Endothelial cell (in vitro differentiated cells): ENCODE measurements at places on chromosomes 1 and 21.
A peak's percentile ranks its signal among the peaks of the same experiment; 100 is the strongest.

GRCh38 chr1:103514920-103515503 is 10.5 kb upstream of the RNPC3 start:
- peak; percentile 8 for DNase-seq

DNA sequence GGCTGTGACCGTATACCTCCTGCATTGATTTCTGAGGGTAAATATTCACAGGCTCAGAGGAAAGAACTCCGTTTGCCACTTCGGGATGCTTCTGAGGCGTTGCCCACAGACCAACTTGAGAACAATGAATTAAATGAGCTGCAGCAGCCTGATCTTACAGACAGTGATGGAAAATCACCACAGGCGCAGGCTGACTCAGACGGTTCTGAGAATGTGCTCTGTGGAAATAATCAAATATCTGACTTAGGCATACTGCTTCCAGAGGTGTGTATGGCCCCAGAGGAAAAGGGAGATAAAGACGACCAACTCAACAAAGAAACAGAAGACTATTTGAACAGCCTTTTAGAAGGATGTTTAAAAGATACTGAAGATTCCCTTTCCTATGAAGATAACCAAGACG is 76.7 kb upstream of the SCCPDH start:
- DNase-seq: no peak

- peak; percentile 72 for DNase-seq
These were observed 16.4 kb upstream of the RAB29 start for GRCh38 chr1:205791568-205792180.

GRCh38 chr21:26918323-26919079 is 48.4 kb downstream of the ADAMTS5 start:
- DNase-seq: no peak

- DNase-seq: no peak
These were observed 2.3 kb upstream of the GIPC2 start for GRCh38 chr1:78043436-78043835.

GRCh38 chr1:170277985-170278384 is 132.2 kb downstream of the NTMT2 start:
- DNase-seq: no peak

- DNase-seq: no peak
These were observed 16.7 kb upstream of the GUCA2B start for GRCh38 chr1:42136466-42136865.

- DNase-seq: no peak
These were observed 21.9 kb downstream of the RGS2 start for GRCh38 chr1:192830595-192831246.

DNA sequence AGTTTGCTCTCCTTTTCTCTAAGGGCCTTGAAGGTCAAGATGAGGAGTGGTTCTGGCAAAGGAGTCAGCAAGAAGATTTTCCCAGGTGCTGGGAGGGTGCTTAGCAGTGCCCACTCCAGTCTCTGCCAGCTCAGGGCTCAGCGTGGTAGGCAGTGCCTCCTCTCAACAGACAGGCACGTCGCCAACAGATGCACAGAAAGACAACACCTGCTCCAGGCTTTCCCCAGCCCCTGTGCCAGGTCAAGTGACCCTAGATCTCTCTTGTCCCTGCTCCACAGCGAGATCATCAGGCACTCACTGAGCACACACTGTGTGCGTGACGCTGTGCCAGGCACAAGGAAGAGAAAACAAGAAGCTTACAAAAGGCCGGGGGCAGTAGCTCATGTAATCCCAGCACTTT is 86.0 kb downstream of the CASZ1 start:
- DNase-seq: no peak

GRCh38 chr21:18744840-18745239 is 341.3 kb upstream of the TMPRSS15 start:
- DNase-seq: no peak

- peak; percentile 99 for DNase-seq
These were observed at the start of gene RWDD3 for GRCh38 chr1:95233737-95234500. RWDD3 (plus strand) TSS chr1:95234210; CDS start chr1:95234231, 21 bp downstream.

DNA sequence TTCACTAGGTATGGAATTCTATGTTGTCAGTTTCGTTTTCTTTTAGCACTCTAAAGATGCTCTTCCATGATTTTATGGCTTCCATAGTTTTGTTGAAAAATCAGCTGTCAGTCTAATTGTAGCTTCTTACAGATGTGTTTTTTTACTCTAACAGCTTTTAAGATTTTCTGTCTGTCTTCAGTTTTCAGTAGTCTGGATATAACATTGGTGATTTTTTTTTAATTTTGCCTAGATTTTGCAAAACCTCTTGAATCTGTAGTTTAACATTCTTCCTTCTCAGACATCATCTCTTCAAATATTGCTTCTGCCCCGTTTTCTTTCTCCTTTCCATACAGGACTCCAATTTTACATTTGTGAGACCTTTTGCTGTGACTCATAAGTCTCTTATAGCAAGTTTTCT is 17.9 kb upstream of the DYRK1A start:
- DNase-seq: no peak

DNA sequence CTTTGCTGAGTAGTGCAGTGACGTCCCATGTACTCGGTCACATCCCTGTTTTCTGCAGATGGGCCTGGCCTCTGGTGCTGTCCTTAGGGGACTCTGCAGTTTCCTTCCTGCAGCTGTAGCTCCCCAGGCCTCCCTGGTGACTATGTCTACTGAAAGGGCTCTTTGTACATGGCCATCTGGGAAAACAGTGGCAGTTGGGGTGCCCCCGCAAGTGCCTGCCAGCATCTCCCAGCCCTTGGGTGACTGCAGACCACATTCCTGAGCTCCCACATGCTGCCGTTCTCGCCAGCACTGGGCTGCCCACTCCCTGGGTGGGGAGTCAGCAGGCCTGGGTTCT is 37.5 kb upstream of the KCNA10 start:
- no peak for DNase-seq

- DNase-seq: no peak
These were observed 73.3 kb downstream of the RPAP2 start for GRCh38 chr1:92372164-92372563.

DNA sequence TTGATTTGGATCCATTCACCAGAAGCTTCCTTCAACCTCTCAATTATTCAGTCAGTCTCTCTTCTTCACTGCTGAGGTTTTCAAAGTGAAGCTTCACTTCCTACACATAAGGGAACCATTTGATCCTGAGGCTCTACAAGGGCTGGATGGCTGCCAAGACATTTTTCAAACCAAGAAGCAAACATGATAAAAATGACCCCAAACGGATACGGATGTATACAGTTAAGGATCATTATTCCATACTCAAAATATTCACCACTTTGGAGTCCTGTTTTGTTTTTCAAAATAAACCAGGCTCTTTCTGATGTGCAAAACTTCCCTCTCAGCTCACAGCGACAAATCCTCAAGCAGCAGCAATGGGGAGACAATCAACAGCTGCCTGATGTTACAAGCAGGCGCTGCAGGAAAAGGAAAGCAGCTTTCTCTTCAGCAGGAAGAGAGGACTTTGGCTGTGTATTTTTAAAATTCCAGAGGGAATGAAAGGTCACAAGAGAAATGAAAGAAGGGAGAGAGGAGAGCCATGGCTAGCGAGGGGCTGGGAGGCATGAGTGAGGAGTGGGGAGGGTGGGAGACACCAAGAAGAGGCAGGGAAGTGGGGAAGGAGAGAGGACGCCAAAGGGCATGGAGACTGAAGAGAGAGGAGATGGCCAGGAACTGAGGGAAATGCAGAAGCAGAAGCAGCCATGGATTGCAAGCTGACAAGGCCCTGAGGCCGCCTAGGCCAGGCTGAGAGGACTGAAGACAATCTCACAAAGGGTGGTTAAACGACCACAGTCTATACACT is 145.4 kb downstream of the SLC45A1 start:
- peak; percentile 35 for DNase-seq

DNA sequence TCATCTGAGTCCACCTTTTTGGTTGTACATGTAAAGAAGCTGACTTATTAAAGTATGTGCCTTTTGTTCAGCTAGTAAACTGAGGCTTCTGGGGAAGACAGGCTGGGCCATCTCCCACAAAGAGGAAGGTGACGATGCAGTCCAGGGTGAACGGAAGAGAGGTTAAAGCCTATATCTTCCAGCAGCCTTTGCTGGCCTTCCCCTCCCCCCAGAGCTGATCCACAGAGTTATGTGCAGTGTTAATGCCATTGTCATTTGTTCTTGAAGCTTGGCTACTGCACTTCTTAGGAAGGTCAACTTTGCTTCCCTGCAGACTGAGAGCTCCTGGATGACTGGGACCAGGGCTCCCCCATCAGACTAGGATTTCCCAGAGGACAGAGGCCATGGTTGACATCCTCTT is 2.2 kb downstream of the SLC30A2 start:
- no peak for DNase-seq

- no peak for DNase-seq
These were observed 37.3 kb downstream of the MFSD2A start for GRCh38 chr1:39992234-39992633.

DNA sequence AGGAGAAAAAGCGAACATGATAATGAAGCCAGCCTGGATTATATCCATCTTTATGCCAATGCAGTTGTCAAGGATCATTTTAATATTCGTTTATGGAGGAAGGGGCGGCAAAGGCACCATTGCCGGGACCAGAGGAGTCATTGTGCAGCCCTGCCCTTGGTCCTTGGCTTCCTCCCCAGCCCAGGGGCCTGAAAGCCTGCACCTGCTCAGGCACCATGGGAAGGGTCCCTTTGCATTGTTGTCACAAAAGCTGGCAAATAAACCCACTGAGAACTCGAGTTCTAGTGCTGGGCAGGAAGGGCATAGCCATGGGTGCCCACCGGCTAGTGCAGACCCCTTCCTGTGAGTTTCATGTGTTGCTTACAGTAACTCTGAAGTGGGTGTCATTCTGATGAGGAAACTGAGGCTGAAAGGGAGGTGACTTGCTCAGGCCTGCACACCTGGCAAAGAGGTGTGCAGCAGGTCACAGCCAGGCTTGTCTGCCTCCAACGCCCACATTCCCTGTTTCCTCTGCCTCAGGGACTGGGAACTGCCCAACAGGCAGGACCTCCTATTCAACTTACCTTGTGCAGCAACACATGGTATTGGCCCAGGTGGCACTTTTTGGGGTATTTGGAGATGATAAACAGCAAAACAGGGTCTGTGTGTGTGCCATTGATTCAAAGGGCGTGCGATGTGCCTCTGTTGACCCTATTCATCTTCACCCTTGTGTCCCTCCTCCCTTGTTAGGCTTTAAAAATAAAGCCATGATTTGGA is 84.6 kb downstream of the MAN1C1 start:
- DNase-seq: no peak

DNA sequence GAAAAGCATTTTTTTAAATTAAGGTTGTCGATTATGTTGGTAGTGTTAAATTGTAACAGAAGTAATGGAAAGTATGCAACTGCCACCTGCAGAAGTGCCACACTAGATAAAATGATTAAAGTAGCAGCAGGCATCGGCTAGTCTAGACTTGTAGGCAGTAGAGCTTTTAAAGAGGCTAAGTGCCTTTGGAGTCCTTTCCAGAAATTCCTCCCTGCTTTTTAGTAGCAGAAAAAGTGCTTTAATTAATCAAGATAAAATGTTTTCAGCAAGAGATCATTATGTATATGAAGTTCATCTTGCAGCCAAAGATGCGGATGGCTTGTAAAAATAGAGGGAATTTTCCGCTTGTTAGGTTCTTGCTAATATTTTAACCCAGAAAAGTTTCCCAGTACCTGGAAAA is 87.1 kb upstream of the LRRC8D start:
- no peak for DNase-seq

DNA sequence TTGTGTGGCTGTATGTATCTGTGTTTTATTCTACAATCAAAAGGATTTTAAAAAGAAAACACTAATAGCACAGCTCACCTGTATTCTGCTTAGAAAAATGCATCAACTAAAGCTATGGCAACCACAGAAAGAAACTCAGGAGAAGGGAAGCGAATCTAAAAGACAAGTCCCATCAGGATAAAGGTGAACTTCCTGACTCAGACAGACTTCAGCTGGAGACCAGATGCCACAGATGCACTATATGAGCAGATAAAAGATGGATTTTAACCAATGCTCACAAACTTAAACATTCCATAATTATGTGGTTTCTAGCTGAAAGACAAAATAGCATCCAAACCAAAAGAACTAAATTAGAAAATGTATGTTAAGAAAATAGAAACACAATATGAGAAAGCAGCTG is 231.0 kb downstream of the RERE start:
- no peak for DNase-seq

DNA sequence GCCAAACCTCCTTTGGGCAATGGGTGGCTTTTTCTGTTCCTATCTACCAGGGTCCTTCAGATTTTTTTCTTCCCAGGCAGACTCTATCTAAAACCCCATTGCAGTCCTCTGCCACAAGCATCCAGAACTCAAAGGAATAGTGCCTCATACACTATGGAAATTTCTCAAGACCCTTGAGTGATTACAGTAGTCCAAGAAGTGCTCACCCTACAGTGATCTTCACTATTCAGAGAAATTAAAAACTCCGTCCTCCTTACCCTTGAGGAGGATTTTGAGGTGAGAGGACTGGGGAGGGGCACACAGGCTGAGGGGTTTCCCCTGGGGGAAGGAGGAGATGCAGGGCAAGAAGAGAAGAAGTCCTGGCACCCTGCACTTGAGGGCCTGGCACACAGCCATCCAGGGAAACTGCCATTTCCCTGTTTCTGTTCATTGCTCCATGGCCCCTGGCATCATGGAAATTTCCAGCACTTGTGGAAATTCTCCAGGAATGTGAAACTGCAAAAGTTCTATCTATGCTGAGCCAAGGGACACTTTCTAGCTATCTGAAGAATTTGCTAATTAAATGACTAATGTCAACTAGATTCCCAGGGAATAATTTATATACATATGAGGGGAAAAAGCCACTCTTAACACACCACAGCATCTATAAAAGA is 102.5 kb upstream of the ATP1B1 start:
- no peak for DNase-seq

- no peak for DNase-seq
These were observed 115.7 kb upstream of the IPO9 start for GRCh38 chr1:201713086-201713810.

GRCh38 chr1:227245613-227246320 is 72.5 kb downstream of the CDC42BPA start:
- no peak for DNase-seq

DNA sequence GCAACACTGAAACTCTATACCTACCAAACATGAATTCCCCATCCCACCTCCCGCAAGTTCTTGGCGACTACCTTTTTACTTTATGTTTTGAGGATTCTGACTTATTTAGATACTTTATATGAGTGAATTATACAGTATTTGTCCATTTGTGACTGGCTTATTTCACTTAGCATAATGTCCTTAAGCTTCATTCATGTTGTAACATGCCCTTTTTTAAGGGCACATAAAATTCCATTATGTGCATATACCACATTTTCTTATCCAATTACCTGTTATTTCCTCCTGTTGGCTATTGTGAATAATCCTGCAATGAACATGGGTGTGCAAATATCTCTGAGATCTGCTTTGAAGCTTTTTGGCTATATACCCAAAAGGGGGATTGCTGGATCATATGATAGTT is 22.0 kb upstream of the CHIT1 start:
- DNase-seq: no peak

GRCh38 chr1:6450943-6451373 is 15.0 kb downstream of the TNFRSF25 start:
- DNase-seq: no peak

GRCh38 chr1:184456189-184456588 is 69.4 kb downstream of the C1orf21 start:
- DNase-seq: no peak
